ENCODE measurements at places on chromosomes 1 and 21.

DNA sequence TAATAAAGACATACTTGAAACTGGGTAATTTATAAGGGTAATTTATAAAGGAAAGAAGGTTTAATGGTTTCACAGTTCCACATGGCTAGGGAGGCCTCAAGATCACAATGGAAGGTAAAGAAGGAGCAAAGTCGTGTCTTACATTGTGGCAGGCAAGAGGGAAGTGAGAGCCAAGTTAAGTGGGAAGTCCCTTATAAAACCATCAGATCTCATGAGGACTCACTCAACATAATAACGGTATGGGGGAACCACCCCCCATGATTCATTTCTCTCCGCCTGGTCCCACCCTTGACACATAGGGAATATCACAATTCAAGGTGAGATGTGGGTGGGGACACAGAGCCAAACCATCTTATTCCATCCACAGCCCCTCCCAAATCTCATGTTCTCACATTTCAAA lies 76.8 kb upstream of the ZNF678 start:
- DNase-seq: no peak

- DNase-seq: no peak
Measured at GRCh38 chr1:151840421-151840820, 801 bp upstream of the C2CD4D start.

DNA sequence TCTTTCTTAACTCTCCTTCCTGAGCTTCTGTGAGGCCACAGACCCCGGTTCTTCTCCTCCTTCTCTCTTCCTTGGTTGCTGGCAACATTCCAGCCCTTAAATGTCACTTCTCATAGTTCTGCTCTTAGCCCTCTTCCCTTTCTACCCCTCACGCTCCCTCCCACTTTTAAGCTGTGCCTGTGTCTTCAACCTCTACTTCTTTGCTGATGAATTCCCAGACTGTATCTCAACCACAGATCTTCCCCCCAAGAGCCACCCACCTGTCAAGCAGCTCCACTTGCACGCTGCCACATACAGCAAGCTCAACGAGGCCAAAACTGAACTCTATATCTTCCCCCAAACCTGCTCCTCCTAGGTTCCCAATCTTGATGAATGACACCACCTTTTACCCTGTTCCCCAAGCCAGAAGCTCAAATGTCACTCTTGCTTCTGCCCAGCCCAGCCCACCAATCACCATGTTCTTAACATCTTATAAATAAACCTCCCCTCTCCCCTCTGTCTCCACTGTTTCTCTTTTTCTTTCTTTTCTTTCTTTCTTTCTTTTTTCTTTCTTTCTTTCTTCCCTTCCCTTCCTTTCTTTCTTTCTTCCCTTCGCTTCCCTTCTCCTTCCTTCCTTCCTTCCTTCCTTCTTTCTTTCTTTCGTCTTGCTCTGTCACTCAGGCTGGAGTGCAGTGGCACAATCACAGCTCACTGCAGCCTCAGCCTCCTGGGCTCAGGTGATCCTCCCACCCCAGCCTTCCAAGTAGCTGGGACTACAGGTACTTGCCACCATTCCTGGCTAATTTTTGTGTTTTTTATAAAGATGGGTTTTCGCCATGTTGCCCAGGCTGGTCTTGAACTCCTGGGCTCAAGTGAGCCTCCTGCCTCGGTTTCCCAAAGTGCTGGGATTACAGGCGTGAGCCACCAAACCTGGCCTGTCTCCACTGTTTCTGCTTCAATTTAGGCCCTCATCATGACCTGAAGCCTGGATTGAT lies 19.8 kb upstream of the PTP4A2 start:
- no peak for DNase-seq

DNA sequence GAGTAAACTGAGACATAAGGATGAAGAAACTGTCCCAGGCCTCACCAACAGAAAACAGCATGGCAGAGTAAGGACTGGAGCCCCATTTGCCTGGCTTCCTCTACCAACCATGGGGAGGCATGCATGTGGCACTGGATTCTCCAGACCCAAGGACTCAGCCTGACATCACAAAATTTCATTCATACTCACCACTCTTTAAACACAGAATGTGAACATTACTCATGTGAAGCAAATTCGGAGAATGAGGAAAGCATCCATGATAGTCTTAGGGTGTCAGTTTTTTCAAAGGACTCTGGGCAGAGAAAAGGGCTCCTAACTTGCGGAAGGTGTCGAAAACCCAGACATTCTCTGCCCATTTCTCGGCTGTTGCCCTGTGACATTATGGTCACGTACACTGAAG lies 83.9 kb downstream of the PCNX2 start:
- DNase-seq: no peak

DNA sequence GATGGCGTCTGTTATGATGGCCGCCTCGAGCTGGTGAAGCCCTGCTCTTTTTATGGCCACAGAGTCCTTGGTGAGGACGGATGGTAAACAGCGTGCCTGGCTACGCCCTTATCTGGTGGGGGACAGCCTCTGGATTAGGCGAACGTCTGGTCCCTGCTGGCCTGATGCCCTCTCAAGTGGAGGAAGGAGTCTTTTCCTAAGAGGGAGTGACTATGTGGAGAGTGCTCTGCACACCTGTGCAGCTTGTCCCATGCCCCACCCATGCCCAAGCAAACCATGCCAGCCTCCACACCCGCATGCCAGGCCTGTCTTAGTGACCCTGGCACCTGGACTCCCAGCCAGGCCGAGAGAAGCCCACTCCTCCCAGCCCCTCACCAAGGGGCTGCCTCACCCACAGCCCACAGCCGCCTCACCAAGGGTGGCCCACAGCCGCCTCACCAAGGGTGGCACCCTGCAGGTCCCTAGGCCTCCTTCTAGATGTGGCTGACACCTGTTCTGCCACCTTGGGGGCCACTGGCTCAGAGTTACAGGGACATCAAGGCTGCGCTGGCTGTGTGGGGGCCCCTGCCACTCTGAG lies 40.2 kb downstream of the WNT9A start:
- no peak for DNase-seq

DNA sequence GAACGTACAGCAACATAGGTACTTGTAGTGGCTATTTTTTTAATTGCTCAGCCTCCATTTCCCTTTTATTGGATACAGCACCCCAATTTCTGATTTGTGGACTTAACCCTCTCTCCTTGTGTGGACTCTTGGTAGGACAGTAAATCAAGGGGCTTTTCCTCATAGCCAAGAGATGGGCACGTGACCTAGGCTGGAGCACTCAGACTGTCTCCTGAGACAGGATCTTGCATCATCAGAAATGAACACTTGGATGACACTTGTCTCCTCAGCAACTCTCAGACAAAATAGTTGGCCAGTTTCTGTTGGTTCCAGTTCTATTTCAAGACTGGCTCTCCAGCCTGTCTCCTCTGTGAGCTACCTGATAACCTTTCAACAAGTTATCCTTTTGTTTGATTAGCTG lies 112.9 kb upstream of the ZNF678 start:
- no peak for DNase-seq

GRCh38 chr1:211985556-211986264 lies 49.6 kb downstream of the INTS7 start:
- DNase-seq: no peak

- no peak for DNase-seq
Measured at GRCh38 chr1:232562855-232563510, 67.0 kb downstream of the SIPA1L2 start.

DNA sequence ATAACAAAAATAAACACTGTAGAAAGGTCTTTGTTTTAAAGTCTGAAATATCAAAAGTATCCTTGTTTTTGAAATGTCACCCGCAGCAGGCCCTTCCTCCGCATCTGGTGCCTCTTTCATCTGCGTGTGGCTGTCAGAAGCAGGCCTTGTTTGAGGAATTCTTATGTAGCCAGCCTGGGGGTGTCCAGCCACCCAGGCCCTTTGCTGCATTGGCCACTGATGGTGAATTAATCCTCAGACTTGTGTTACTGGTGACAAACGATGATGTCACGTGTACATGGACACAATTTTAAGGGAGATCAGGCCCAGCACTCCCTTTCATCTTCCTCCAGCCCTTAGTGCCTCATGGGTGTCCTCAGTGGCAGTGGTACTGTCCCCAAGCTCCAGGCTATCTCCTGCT lies 208.0 kb upstream of the GALNT2 start:
- DNase-seq: no peak

- no peak for DNase-seq
Measured at GRCh38 chr1:64471218-64472039, 1.5 kb downstream of the CACHD1 start.

DNA sequence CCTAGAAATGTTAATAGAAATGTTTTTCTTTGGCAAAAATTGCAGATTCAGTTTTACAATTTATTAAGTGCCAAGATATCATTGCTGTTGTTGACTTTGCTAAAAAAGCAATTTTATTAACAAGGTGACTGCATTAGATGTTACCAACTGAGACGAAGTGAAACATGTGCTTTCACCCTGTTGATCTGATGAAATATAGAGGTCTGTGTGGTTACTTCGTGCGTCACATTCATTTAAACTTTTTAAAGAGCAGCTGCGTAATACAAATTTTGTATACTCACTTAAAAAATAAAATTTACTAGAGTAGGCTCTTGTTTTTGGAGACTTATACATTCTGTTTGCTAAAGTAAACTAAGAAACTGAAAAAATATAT lies 465.7 kb downstream of the USP25 start:
- no peak for DNase-seq

GRCh38 chr1:163036671-163037070 lies 32.5 kb upstream of the RGS4 start:
- no peak for DNase-seq

Measured in smooth muscle cell of the brain vasculature (primary cell).